ENCODE measurements at places on chromosomes 7 and 10.

GRCh38 chr10:29794776-29795611 lies 160.2 kb upstream of the SVIL start:
- no peak for DNase-seq

DNA sequence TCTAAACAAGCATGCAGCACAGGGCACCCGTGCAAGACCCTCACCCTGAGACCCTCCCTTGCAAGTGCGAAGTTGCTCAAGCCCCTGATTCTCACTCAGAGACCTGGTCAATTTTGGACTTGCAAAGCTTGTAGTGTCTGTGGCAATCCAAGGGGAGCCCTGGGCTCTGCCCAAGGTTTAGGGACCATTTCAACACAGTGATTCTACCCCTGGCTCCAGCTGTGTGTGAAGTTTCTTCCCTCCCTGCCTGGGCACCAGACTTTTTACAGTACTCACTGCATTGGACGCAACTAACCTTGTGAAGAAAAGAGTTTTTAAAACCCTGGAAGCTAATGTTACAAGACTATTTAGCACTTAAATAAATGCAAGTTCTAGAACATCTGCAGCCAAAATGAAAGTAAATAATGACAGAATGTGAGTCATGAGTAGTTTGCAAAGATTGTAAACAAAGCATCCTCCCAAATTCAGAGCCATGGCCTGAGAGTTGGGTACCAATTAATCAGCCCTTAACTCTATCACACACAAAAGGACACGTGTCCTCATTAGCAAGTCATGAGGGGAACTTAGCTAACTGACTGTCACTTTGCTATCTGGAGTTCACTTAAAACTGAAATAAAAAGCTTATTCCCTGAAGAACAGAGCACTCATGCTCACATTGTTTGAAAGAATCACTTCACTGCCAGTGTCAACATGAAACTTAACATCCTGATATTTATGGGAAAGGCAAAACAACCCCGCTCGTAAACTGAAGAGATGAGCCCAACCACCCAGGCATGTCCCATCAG lies 48.1 kb downstream of the RGS10 start:
- DNase-seq = no peak

DNA sequence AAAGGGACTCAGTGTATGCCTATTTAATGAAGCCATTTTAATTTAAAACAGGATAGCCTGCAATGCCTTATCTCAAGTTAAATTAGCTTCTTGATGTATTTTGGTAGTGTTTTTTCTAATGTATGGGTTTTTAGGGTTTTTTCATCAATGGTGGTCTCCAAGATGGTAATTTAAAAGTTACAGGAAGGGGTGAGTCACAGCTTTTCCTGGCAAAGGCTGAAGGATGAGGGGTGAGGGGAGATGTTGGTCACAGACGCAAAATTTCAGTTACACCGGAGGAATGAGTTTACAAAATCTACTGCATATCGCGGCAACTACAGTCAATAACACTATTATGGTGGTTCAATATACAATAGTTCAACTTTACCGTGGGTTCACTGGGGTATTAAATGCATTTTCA lies 31.6 kb downstream of the CCDC3 start:
- no peak for DNase-seq

GRCh38 chr10:124214610-124215375 lies 121.4 kb upstream of the CHST15 start:
- DNase-seq = no peak

DNA sequence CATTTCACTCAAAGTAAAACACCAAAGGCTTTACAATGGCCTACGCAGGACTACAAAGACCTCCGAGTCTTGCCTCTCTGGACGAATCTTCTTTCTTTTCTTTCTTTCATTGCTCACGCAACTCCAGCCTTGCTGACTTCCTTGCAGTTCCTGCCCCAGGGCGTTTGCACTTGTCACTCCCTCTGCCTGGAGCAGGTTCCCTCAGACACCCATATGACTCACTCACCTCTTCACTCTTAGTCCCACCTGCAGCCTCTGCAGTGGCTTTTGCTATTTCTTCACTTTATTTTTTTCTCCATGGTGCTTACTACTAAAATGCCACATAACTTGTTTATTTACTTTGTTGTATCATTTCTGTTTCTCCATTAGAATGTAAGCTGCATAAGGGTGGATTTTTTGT lies 33.1 kb downstream of the GHRHR start:
- no peak for DNase-seq

DNA sequence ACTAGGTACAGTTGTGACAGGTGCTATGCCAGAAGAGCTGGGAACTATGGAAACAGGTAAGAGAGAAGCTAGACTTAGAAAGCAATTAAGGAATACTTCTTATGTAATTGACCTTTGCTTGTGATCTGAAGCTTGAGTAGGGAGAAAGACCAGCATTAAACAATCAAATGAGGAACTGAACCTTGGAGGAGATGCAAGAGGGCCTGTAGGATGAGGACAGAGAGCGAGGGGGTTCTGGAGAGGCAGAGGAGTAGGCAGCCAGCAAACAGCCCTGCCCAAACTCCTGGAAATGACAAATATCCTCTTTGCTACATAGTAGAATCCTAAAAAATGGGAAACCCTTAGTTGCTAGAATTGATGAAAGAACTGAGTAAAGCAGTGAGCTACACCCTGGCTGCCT lies 41.6 kb upstream of the FAM204A start:
- no peak for DNase-seq

- DNase-seq = no peak
These were observed 39.8 kb upstream of the ZNF438 start for GRCh38 chr10:31071232-31072005.

GRCh38 chr10:91856637-91857036 lies 52.6 kb downstream of the FGFBP3 start:
- no peak for DNase-seq

GRCh38 chr7:28520074-28521015 lies 108.0 kb downstream of the CREB5 start:
- DNase-seq = no peak

DNA sequence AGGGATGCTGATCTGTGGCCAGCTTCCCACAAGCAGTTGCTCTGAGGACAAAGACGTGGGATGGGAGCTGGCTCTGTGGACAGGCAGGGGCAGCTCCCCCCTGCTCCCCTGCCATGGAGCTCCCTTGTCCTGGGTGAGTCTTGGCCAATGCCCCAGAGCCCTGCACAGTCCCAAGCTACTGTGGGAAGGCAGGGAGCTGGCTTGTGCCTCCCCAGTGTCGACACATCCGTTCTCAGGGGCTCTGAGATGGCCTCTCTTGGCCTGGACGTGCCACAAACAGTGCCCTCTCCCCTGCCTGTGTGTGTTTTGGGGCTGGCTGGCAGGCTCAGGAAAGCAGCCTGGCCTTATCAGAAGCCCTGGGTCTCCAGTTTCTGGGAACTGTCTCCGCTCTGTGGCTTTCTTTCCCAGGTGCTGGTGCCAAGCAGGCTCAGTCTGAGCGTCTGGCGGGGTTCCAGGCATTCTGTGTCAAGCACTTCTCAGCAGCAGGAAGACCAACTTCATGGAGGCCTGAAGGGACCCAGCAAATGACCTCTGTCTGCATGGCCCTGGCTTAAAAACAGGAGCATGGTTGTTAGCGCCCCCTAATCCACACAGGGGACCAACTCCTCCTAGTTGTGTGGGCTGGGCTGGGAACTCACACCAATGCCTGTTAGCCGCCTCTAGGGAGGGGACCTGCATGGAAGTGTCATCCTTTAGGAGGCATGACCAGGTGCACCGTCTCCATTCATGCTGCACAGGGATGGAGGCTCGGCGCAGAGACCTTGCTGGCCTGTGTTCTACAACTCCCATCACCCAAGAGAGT lies 375.2 kb downstream of the RPS24 start:
- DNase-seq = no peak

- no peak for DNase-seq
These were observed at the start of gene LHFPL3 for GRCh38 chr7:104328296-104328969. Gene LHFPL3, plus strand, starts transcription at chr7:104328603.

GRCh38 chr7:122303531-122304318 lies 825 bp downstream of the FEZF1 start:
- DNase-seq = no peak

DNA sequence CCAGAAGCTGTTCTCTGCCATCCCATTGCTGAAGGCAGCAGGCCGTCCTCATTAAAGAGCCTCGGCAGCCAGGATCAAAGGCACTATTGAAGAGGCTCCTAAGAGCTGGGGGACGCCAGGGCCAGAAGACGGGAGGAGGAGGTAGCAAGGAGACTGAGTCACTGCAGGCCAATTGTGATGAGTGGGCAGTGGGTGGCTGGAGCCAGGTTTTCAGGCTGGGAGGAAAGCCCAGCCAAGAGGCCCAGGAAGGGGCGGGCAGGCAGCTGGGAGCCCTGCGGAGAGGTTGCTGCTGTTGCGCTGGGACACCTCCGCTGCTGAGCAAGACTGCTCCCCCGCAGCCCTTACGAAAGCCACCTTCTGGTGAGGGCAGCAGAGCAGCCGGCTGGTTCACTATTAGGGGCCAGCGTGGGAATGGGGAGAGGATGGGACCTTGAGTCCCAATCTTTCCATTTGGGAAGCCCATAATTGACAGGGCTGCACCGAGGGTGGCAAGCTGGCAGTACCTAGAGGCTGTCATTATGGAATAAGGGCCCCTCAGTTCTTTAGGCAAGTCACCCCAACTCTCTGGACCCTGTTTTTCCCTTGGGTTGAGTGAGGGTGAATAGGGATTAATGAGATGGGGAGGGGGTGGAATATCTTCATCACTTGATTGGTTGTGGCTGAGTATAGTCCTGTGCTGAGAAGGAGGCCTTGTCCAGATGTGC lies 48.4 kb downstream of the UNC5B start:
- DNase-seq = no peak

DNA sequence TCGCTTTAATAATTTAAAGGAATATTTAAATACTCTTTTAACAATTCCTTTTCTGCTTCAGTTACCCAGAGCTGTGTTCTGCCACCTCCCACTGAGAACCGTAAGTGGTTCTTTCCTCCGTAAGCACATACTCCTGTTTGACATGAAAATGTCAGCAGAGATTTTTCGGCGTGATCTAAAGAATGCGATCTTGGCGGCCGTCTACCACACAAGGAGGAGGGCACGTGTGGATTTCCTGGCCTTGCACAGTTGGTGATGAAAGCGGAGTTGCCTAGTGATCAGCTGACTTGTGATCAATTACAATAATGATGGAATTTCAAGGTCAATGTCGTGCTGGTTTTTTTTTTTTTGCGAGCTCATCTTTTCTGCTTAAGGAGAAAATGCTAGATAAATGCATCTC lies 35.6 kb upstream of the INSIG1 start:
- DNase-seq = no peak

DNA sequence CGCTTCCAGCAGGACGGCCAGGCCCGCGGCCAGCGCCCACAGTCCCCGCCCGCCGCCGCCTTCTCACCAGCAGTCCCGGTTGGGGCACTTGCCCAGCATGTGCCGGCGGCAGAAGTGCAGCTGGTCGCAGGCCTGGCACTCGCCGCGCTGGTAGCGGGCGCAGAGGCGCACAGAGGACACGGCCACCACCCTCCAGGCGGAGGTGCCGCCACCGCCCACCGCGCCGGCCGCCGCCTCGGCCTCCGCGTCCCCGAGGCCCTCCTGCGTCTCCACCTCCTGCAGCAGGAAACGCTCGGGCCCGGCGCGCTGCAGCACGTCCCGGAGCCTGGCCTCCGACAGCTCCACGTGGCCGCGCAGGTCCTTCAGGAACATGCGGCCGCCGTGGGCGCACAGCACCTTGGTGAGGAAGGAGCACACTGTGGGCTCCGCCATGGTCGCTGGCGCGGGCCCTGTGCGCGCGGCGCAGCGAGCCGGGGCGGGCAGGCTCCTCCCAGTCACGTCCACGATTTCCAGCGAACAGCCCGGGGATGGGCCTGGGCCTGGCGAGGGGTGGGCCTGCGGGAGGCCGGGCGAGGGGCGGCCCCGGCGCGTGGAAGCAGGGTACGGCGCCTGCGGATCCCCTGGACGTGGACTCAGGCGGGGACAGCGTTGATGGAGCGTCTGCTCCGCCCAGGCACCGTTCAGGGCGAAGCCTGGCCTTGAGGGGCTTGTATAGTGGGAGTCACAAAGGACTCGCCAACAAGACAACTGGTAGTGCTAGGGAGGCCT lies at the start of gene ZC3HAV1L:
Gene ZC3HAV1L (minus strand): TSS at position 457 of the 768 bp plus-strand sequence. CDS start 25 bp downstream, at position 432.
- DNase-seq = peak; percentile 49

- DNase-seq = no peak
These were observed 393.6 kb upstream of the GALNT17 start for GRCh38 chr7:70738151-70738885.

GRCh38 chr10:43702213-43702935 lies 53.7 kb upstream of the ZNF32 start:
- DNase-seq = no peak

GRCh38 chr7:19970514-19970913 lies 197.1 kb upstream of the TMEM196 start:
- DNase-seq = no peak

DNA sequence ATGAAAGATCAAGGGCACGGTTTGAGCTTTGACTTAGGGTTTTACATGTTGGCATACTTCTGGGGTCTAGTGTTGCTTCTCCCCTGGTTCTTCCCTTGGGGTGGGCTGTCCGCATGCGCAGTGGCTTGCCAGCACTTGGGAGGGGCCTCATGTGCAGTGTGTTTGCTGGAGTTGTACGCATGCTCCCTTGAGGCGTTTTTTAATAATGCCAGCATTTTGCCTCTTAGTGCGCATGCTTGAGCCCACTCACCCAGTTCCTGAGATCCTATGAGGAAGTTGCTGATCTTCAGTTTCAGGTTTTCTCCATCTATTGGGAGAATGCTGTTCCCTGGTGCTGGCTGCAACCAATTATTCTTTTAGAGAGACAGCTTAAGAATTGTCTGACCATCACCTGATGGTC lies 113.4 kb upstream of the GPR141 start:
- DNase-seq = no peak

GRCh38 chr10:84525120-84525806 lies 196.9 kb downstream of the CCSER2 start:
- DNase-seq = no peak

DNA sequence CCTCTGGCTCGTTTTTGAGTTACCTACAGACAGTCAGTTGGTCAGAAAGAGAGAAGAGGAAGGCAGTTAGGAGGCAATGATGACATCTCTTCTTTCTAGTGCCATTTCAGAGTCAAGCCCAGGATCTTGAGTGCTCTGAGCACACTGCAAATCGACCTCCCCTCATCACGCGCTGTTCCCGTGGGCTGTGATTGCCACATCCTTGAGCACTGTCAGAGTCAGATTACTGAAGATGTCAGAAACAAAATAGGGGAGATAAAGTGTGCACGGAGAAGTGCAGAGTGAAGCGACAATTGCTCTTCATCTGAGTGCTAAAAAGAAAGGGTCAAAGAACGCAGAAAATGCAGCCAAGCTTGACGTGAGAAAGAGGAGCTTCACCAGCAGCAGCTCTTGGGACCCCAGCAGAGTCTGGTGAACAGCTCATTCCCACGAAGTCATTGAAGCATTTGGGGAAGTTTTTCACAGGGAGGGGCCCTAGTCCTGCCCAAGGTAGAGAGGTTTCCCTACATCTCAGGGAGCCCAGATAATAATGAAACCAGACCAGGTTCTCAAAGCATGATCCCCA lies 661.7 kb upstream of the AUTS2 start:
- no peak for DNase-seq

Measured in activated T-cell treated with anti-CD3 and anti-CD28 coated beads for 24 hours (primary cell).